Aorta (tissue), 5 donors: ENCODE measurements at places on chromosomes 2 and 18. TPM values are rescaled to one million over a fixed set of nuclear protein-coding genes. Genes with fewer than 3 reads are reported as not detected.

The ZNF385B gene
- total RNA-seq, result 3.3 TPM

The UGT1A1 gene
- not detected for total RNA-seq

The CFAP53 gene
- total RNA-seq, result 0.39 TPM

- peak; percentile 69 for DNase-seq
- no peak overlapping the region for H3K27ac ChIP-seq
- peaks cover 2% of the 10 kb centered on the region for H3K4me1 ChIP-seq
Observed at GRCh38 chr18:54223568-54224241, 764 bp downstream of the MBD2 start.

- DNase-seq, result no peak
- H3K4me3 ChIP-seq, result no peak overlapping the region
- H3K27ac ChIP-seq, result no peak overlapping the region
- H3K36me3 ChIP-seq, result no peaks in the 10 kb centered on the region
- H3K27me3 ChIP-seq, result no peaks in the 10 kb centered on the region
Observed at GRCh38 chr2:148640767-148641166, 3.8 kb upstream of the EPC2 start.

DNA sequence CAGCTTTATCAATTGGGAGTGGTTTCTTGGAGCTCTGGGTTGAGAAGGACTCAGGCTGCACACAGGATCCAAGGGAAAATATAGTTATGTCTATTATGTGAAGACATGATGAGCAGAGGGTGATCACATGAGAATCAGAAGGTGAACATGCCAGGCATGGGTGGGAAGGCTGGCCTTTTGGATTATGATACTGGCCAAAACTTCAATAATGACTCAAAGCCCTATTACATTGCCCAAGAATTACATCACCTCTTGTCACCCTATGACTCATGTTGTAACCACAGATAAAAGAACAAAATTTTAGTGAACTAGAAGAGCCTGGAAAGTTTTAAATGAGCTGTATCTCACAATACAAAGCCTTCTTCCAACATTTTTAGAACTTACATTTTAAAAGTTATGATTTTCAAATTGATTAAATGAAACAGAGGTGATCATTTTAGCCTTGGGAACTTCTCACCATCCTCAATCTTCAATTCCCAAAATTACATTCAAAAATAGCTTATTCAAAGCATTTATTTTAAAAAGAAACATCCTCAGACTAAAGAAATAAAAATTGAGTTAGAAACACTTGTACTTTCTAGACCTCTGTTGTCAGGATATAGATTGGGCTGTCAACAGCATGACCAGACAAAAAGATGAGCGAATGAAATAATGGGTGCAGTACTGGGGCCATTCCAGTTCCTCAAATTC, 428.3 kb downstream of the MBD2 start:
- H3K36me3 ChIP-seq, result no peaks in the 10 kb centered on the region
- DNase-seq, result peak; percentile 28
- no peaks in the 10 kb centered on the region for H3K4me1 ChIP-seq
- H3K27ac ChIP-seq, result no peak overlapping the region
- H3K4me3 ChIP-seq, result no peak overlapping the region

DNA sequence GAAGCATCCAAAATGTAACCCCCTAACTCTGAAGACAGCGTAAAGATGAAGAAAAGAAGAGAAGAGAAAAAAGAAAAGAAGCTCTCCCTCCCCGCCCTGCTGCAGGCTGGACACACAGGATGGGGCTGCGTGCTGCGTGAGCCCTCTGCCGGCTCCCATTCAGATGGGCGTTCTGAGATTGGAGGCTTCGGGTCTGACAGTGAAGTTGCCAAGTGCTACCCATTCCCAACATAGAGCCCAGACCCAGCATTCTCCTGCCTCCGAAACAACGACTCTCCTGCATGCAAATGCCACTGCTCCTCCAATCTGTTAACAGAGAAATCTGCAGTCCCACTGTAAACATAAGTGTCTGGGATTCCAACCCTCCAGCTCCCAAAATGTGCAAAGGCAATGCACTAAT, 234.9 kb downstream of the BCL11A start:
- H3K36me3 ChIP-seq, result no peaks in the 10 kb centered on the region
- no peak for DNase-seq
- no peaks in the 10 kb centered on the region for H3K4me1 ChIP-seq
- no peak overlapping the region for H3K27ac ChIP-seq
- H3K4me3 ChIP-seq, result no peak overlapping the region
- no peaks in the 10 kb centered on the region for H3K27me3 ChIP-seq

GRCh38 chr2:207599636-207600035, 25.6 kb downstream of the METTL21A start:
- DNase-seq, result no peak
- no peak overlapping the region for H3K27ac ChIP-seq
- no peaks in the 10 kb centered on the region for H3K4me1 ChIP-seq
- H3K36me3 ChIP-seq, result no peaks in the 10 kb centered on the region
- H3K4me3 ChIP-seq, result no peak overlapping the region
- no peaks in the 10 kb centered on the region for H3K27me3 ChIP-seq

- H3K4me1 ChIP-seq, result no peaks in the 10 kb centered on the region
- H3K36me3 ChIP-seq, result no peaks in the 10 kb centered on the region
- no peaks in the 10 kb centered on the region for H3K27me3 ChIP-seq
Observed at GRCh38 chr2:137939026-137939425, 25.2 kb upstream of the HNMT start.

DNA sequence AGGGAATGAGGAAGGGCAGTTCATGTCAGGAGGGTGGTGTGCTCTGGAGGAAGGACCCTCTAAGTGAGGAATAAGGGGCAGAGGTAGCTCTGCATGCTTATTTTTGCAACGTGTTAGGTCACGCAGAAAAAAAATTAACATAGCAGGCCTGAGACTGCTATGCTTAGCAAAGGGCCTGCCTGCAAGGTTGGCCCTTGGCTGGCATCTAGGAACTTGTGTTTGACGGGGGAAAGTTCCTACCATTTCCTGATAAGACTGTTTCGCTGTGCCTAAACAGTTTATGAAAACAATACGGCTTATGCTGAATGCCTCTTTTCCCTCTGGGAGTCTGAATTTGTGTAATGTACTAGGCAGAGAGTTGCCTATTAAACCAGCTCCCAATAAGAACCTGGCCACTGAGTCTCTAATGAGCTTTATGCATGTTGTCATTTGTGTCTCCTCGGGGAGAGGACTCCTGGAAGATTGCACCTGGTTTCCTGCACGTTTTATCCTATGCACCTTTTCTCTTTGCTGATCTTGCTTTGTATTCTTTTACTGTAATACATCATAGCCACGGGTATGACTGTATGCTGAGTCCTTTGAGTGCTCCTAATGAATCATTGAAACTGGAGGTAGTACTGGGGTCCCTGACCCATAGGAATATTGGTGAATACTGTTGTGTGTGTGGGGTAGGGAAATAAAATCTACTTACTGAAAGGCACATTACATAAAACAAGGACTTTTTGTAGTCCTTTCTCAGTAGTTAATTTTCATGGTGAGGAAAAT, 169.0 kb downstream of the PRPF40A start:
- DNase-seq, result no peak
- peaks cover 2% of the 10 kb centered on the region for H3K4me1 ChIP-seq
- no peak overlapping the region for H3K4me3 ChIP-seq
- peak overlapping the region; percentile 66 for H3K27ac ChIP-seq
- H3K36me3 ChIP-seq, result no peaks in the 10 kb centered on the region
- no peaks in the 10 kb centered on the region for H3K27me3 ChIP-seq

DNA sequence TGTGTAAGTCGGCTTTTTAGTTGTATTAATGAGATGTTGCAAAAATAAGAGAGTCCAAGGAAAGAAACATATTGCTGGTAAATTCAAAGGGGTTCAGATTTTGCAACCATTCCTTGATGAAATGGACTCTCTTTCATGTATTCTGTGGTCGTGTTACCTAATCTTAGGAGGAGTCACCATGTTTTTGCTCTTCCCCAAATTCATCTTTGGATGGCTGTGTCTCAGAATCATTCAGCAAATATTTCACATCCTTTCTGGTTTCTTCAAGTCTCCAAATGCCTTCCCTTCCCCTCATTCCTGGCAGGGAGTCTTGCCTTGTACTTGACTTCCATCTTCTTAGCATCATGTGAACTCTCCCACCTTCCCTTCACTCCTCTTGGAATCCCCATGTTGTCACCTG, 66.1 kb downstream of the PTPRM start:
- H3K27ac ChIP-seq, result no peak overlapping the region
- no peaks in the 10 kb centered on the region for H3K27me3 ChIP-seq
- no peak for DNase-seq
- no peaks in the 10 kb centered on the region for H3K36me3 ChIP-seq
- peaks cover 2% of the 10 kb centered on the region for H3K4me1 ChIP-seq

DNA sequence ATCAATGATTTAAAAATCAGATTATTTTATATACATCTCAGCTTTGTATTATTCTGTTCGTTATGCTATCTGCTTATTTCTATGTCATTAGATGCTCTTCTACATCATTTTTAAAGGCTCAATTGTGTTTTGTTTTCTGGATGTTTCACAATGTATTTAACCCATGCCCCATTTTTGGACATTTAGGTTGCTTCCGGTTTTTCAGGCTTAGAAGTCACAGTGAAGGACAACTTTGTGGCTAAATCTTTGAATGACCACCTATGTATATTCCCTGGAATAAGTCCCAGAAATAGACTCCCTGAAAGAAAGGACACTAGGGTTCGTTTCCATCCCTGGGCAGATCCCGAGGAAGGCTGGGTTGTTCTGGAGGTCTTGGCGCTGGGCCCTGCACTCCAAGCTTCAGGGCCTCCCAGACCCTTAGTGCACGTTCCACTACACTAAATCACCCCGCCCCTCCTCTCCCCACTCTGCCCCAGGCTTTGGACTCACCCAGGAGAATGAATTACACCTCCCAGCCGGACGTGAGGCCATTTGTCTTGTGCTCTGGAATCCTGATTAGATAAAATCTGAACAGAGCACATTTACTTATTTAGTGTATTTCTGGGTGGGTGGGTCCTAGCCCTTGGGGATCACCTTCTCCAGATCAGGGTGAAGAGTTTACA, 188.2 kb downstream of the ZFP36L2 start:
- H3K4me1 ChIP-seq, result no peaks in the 10 kb centered on the region
- no peaks in the 10 kb centered on the region for H3K36me3 ChIP-seq
- no peak overlapping the region for H3K27ac ChIP-seq
- DNase-seq, result peak; percentile 78
- H3K27me3 ChIP-seq, result no peaks in the 10 kb centered on the region

- no peaks in the 10 kb centered on the region for H3K4me1 ChIP-seq
- no peak overlapping the region for H3K27ac ChIP-seq
- no peak overlapping the region for H3K4me3 ChIP-seq
- no peaks in the 10 kb centered on the region for H3K36me3 ChIP-seq
- no peaks in the 10 kb centered on the region for H3K27me3 ChIP-seq
Observed at GRCh38 chr2:144233317-144233716, 286.6 kb downstream of the ZEB2 start.

GRCh38 chr2:28471214-28471613, 24.6 kb upstream of the PLB1 start:
- no peak for DNase-seq
- H3K27ac ChIP-seq, result no peak overlapping the region
- H3K36me3 ChIP-seq, result no peaks in the 10 kb centered on the region
- no peak overlapping the region for H3K4me3 ChIP-seq
- no peaks in the 10 kb centered on the region for H3K4me1 ChIP-seq
- no peaks in the 10 kb centered on the region for H3K27me3 ChIP-seq
